ENCODE measurements at places on chromosomes 5 and 9. TPM values are rescaled to one million over a fixed set of nuclear protein-coding genes. Genes with fewer than 3 reads are reported as not detected.

CTNND2 gene
- total RNA-seq, result 1.9 TPM

PCDHA10 gene
- 0.09 TPM for total RNA-seq

KLF4 gene
- 16.8 TPM for total RNA-seq

RLN1 gene
- total RNA-seq, result 0.18 TPM

CARD19 gene
- total RNA-seq, result 38.9 TPM

PDE6A gene
- not detected for total RNA-seq

PCDHA4 gene
- 1.1 TPM for total RNA-seq

ZBTB26 gene
- total RNA-seq, result 4.7 TPM

BTNL8 gene
- total RNA-seq, result not detected

TUSC1 gene
- total RNA-seq, result 10.5 TPM

FCN2 gene
- total RNA-seq, result not detected

PPP3R2 gene
- total RNA-seq, result not detected

CCNI2 gene
- total RNA-seq, result not detected

MOB3B gene
- 0.25 TPM for total RNA-seq

UNC13B gene
- total RNA-seq, result 10.1 TPM

FAM200C gene
- 5.5 TPM for total RNA-seq

GFI1B gene
- total RNA-seq, result not detected

ZNF879 gene
- 5.2 TPM for total RNA-seq

PCDHGB6 gene
- 3.8 TPM for total RNA-seq

FBN2 gene
- total RNA-seq, result 45.1 TPM

GABRB2 gene
- not detected for total RNA-seq

PRDM9 gene
- total RNA-seq, result not detected

ASPN gene
- total RNA-seq, result 65.8 TPM

SV2C gene
- total RNA-seq, result 0.08 TPM

LHFPL2 gene
- 42.8 TPM for total RNA-seq

All from fibroblast of the aortic adventitia (primary cell).